ENCODE measurements at places on chromosomes 3 and 15. TPM values are rescaled to one million over a fixed set of nuclear protein-coding genes. Genes with fewer than 3 reads are reported as not detected.

DNA sequence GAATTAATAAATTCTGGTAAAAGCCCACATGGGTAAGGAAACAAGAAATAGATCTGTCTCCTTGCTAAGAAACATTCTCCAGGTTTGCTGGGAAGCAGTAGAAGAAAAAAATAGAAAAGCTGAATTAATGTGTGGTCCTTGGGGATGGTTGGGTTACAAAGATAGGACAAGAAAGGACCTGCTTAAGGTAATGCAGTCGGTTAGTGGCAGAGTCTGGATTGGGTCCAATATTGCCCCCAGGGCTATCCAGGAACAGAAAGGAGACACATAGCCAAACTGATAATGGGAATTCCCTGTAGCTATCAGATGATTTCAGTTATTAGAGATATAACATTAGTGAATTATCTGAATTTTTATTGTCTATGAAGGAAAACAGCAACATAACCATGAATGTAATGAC lies 584.3 kb downstream of the ROBO1 start:
- no peak for DNase-seq

GRCh38 chr3:48505968-48506504 lies 2.1 kb upstream of the SHISA5 start:
- no peak for DNase-seq

DNA sequence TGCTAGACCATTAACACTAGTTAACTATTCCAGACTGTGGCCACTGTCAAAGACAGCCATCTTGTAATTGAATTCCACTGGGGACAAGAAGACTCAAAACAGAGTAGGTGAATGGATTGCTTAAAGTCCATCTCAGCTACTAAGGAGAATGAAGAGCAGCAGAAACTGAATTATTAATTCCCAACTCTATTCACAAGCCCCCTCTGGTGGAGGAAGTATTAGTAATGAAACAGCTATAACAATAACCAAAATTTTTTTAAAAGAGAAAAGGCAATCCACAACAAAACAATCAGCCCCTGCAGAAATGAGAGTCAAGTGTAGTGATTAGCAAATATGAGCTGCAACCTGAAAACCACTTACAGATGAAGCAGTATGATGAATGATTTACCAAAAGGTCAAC lies 302.8 kb downstream of the FHIT start:
- peak; percentile 7 for DNase-seq

DNA sequence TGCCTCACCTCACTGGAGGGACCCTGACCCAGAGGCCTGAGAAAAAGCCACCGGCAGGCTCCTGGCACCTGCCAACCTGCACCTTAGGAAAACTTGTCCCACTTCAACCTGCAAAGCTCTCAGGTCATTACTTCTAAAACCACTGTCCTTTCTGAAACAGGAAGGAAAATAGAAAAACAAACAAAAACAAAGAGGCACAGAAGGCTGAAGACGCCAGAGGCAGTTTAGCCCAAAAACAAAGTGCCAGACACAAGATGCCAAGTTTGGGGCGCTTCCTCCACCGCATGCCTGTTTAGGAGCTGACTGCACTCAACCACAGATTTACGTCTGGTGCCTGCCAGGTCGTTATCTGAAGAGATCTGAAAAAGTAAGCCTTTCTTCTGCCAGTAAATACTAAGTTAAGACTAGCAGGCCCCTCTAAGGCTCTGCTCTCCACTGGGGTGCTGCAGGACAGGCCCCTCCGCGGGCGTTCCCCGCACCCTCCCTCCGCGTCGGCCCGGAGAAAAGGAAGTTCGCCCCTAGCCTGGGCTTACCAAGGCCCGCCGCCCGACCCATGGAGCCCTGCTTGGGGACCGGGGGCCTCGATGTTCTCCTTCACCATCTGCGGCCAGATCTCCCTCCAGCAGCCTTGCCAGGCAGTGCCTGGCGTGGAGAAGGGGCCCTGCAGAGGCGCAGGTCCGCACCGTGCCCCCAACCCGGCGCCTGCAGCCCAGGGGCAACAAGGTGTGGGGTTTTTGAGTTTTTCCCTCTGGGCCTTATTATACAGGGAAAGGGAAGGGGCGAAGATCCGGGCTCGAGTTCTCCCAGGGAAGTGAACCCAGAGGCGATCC lies 1.3 kb downstream of the GOLGA8A start:
- no peak for DNase-seq

ALCAM gene
- polyA plus RNA-seq: not detected

- no peak for DNase-seq
Measured at GRCh38 chr3:177574222-177574856, 377.1 kb upstream of the TBL1XR1 start.

GRCh38 chr3:4581498-4581897 lies 88.3 kb downstream of the ITPR1 start:
- DNase-seq: no peak

DNA sequence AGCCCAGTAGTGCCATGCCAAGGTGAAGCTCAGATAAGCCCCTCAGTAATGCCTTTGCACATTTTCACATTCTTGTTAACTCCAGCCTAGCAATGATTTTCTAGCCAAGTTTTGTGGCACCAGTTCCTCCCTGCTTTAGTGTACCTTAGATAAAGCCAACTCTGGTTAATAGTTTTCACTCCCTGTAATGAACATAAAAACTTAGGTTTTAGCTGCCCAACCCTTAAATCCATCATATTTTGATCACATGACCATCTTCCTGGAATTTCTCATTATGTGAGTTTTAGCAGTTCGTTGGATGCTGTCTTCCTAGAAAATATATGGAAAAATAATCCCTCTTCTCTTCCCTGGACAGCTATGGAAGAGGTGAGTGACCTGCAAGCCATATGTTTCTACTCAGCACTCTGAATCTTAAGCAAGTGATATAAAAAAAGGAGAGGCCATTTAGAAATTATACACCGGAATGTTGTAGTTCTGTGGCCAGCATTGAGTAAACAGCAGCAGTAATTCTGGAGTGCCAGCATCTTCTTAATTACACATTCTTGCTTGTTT lies 62.2 kb upstream of the P2RY1 start:
- no peak for DNase-seq

- no peak for DNase-seq
Measured at GRCh38 chr3:120263792-120264191, 21.2 kb downstream of the GPR156 start.

CYP1A2 gene
- polyA plus RNA-seq: 0.13 TPM

PCOLCE2 gene
- not detected for polyA plus RNA-seq

DNA sequence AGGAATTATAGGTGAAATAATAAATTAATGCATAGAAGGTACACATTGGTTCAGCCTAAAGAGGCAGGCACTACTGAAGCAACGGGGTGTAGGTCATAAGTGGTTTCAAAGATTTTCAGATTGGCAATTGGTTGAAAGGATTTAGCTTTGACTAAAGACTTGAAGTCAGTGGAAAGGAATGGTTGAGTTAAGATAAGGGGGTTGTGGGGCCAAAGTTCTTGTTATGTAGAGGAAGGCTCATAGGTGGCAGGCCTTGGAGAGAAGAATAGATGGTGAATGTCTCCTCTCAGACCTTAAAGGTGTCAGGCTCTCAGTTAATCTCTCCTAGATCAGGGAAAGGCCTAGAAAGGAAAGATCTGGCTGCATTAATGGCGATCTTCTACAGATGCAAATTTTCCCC lies 209.8 kb downstream of the ATP10A start:
- DNase-seq: no peak

DNA sequence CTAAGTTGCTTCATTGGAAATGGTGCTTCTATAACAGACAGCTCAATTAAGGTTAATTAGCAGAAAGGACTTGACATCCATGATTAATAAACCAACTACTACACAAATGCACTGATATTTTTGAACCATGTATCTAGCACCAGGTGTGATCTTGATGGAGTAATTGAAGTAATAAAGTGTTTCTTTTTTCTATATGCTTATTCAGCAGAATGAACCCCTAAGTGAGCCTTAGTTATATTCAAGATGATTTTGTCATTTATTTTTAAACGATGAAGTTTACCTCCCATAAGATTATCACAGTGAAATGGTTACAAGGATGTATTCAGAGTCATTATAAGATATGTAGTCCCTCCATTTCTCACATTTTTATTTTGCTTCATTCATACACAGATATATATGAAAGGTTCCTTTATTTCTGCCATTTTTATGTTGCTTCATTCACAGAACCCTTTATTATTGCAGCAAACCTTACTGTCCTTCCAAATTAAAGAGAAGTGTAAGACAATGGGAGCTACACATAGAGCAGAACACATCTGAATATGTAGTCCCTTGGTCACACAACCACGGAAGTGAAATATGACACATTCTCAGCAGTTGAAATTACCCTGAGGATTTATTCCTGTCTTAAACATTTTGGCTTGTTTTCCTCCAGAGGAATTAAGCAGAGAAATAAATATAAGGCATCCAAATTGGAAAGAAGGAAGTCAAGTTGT lies 295.0 kb downstream of the RAP2B start:
- no peak for DNase-seq

TMEM207 gene
- not detected for polyA plus RNA-seq

TTLL13 gene
- not detected for polyA plus RNA-seq

DNA sequence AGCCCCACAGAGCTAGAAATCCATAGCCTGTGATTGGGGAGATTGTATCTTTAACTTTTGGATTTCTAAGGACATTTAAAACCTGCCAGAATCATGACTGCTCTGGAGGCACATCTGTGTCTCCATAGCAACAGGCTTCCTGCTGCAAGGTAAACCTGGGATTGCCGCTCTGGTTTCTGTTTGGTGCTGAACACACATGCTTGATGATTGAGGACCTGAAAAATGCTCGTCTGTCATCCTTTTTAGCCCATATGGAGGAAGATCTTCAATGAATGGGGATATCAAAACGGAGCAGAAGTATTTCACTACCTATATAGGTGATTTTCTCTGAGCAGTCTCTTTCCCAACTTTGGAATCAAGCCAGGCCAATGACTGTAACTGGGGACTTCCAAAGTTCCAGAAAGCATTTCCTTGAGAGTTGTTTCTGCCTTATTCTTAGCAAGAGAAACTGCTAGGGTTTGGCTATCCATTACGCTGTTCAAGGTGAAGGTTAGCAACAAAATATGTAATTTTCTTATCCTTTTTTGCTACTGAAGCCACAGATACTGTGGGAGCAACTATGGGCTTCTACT lies 96.5 kb upstream of the TNIK start:
- DNase-seq: no peak

SEC61A1 gene
- polyA plus RNA-seq: not detected

TTBK2 gene
- not detected for polyA plus RNA-seq

GRCh38 chr3:13715167-13715954 lies 164.5 kb downstream of the WNT7A start:
- no peak for DNase-seq

- DNase-seq: no peak
Measured at GRCh38 chr15:96416934-96417759, 86.6 kb downstream of the NR2F2 start.

GRCh38 chr3:78459796-78460195 lies 1308.0 kb downstream of the ROBO1 start:
- no peak for DNase-seq

- DNase-seq: no peak
Measured at GRCh38 chr3:12884186-12884680, 42.9 kb upstream of the RPL32 start.

- DNase-seq: no peak
Measured at GRCh38 chr3:158702815-158703481, 29.3 kb downstream of the RARRES1 start.

DNA sequence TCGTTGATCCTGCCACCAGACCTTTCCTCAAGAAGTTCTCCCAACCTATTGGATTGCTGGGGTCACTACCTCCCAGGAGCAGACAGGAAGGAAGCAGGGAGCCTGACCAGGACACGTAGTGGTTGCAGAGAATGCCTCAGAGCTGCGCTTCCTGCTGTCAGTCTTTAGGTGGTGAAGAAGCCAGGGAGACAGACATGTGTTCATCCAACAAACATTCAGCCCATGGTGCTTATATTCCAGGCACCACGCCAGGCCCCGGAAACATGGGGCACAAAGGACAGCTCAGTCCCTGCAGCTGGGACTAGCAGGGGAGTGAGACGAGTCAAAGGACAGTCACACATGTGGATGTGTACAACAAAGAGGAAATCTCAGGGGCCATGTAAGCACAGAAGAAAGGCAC lies 26.0 kb upstream of the CORO2B start:
- DNase-seq: no peak

DNA sequence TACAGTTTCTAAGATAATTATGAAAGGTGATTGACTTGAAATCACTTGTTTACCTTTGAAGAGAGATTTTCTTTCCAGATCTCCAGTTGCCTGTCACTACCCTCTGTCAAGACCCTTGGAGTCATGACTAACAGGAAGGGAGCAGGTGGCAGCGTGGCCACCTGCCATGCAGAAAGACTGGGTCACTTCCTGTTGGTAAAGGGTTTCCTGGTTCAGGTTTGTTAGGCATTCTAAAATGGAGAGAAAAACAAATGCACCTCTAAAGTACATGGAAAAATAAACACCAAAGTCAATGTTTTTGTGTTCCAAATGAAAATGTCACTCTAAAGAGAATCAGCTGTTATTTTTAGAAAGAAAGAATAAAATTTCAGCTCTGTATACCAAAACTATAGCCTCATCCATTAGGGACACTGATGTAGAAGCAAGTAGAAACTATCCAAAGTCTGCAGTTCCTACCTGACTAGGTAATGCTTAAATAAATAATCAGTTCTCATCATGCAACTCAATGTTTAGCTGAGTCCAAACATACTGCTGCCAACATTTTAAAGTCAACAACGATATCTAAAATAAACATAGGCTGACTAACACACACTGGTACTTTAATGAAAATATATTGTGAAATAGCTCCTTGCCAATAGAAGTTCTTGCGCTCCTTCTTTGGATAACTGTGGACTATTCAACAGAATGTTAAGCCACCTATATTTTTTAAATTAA lies 23.9 kb upstream of the TM4SF1 start:
- no peak for DNase-seq

GRCh38 chr3:148789146-148789545 lies 38.5 kb upstream of the CPB1 start:
- DNase-seq: peak; percentile 37

DNA sequence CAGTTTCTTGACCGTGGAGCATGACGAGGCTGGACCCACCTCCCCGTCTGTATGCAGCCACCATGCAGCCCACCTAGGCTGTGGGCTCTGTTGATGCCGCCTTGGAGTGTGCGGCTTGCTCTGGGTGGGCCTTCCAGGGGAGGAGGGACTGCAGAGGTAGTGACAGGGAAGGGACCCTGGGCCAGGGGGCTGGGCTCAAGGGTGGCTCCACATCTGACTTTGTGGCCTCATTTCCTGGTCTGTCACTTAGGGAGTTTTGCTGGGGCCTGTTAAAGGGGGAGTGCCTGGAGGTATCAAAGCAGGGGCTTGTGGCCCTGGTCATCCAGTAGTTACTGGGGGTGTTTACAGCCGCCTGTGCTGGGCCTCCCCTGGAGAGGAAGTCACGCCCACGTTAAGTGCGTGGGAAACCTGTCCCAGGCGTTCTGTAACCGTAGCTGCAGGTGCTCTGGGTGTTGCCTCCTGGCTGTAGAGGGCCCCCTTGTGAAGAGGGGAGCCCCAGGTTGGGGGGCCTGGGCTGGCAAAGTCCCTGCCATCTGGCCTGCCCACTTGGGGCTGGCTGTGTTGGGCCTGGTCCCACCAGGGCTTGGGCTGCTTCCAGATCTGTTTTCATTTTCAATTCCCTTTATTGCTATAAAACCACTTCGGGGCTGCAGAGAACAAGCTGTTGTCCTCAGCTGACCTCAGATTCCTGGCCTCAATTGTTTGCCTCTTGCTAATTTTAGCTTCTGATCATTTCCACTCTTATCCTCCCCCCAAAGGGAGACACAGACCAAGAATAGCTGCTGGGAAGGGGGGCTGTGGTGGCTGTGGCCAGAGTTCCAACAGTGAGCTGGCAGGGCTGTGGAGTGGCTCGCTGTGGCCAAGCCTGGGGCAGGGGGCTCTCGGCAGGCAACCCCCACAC lies 26.5 kb downstream of the KLF13 start:
- DNase-seq: peak; percentile 65

TM4SF18 gene
- polyA plus RNA-seq: 12.4 TPM

PXK gene
- polyA plus RNA-seq: 45.0 TPM

GRCh38 chr3:55607175-55607574 lies 120.1 kb upstream of the WNT5A start:
- DNase-seq: no peak

GRCh38 chr15:79034284-79034683 lies 56.3 kb downstream of the RASGRF1 start:
- no peak for DNase-seq

Data from muscle of arm (tissue), 14 donors.